Thymus (tissue), 14 donors: ENCODE measurements at places on chromosomes 2 and 18. TPM values are rescaled to one million over a fixed set of nuclear protein-coding genes. Genes with fewer than 3 reads are reported as not detected.

RAB6D gene
- 0.21 TPM for polyA plus RNA-seq

SPP2 gene
- polyA plus RNA-seq = 0.11 TPM

- no peak for DNase-seq
Measured at GRCh38 chr2:238994876-238995275, 147.0 kb downstream of the TWIST2 start.

DNA sequence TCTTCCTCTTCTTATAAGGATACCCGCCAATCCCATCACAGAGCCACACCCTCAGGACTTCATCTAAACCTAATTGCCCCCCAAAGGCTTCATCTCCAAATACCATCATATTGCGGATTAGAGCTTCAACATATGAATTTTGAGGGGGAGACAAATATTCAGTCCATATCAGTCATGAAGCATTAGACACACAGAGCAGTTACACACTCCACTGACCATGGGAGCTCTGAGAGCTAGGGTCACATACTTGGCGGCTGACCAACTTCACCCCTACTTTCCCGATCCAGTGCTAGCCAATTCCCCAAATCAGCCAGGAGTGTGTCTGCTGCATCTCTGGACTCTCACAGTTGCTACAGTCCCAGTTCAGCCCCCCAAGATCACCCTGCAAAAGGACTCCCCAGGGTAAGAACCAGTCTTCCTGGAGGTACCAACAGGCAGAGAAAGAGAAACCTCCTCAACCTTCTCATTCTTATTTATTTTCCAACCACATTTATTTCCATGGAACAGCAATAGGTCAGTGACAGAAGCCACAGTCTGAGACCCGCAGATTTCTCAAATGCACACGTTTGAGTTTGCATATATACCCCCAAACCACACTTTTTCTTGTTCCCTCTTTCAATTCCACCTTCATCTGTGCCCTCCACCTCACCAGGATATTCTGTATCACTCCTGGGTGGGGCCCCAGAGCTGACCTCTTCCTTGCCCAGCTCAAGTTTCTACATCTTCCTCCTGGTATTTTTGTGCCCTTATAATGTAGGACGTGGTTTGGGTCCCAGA is 33.3 kb downstream of the SPP2 start:
- no peak for DNase-seq

ACSL3 gene
- polyA plus RNA-seq = 32.9 TPM

- no peak for DNase-seq
Measured at GRCh38 chr2:216694082-216694825, 1.1 kb downstream of the IGFBP5 start.

DNA sequence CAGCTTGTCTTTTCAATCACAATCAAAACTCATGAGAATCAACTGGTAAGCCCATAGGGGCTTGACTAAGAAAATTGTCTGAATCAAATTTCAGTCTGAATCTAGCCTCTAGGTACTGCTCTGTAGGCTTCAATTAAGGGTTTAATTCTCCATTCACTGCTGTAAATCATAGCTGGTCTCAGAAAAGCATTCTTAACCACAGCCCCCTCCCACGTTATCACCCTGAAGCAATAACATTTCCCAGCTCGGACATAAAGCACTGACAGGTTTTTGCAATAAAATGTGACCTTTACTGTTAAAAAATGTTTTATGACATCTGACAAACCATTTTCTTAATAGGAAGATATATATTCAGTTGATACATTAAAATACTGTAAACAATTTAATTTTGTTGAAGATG is 55.0 kb downstream of the LRP1B start:
- DNase-seq = no peak

GRCh38 chr2:60527762-60528161 is 25.7 kb downstream of the BCL11A start:
- DNase-seq = no peak

FAM110C gene
- 7.3 TPM for polyA plus RNA-seq

- DNase-seq = no peak
Measured at GRCh38 chr18:74654638-74655037, 57.0 kb downstream of the ZNF407 start.

GRCh38 chr2:7795778-7796563 is 878.8 kb downstream of the RNF144A start:
- DNase-seq = no peak

DNA sequence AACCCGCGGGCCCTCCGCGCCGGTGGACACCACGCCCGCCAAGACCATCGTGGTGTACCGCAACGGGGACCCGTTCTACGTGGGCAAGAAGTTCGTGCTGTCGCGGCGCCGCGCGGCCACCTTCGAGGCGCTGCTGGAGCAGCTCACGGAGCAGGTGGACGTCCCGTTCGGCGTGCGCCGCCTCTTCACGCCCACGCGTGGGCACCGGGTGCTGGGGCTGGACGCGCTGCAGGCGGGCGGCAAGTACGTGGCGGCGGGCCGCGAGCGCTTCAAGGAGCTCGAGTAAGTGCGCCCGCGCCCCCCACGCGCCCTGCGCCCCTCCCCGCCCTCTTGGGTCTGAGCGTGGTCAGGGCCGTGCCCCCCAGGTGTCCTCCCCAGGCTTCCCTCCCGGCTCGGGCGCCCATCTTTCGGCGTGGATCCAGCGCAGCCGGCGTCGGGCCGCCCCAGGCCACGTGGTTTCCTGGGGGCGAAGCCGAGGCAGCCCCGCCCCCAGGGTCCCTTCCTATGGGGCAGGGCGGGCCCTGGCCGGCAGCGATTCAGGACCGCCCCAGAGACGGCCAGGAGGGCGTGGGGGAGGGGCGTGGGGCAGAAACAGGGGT is 481 bp downstream of the DCDC2C start:
- DNase-seq = no peak

DNA sequence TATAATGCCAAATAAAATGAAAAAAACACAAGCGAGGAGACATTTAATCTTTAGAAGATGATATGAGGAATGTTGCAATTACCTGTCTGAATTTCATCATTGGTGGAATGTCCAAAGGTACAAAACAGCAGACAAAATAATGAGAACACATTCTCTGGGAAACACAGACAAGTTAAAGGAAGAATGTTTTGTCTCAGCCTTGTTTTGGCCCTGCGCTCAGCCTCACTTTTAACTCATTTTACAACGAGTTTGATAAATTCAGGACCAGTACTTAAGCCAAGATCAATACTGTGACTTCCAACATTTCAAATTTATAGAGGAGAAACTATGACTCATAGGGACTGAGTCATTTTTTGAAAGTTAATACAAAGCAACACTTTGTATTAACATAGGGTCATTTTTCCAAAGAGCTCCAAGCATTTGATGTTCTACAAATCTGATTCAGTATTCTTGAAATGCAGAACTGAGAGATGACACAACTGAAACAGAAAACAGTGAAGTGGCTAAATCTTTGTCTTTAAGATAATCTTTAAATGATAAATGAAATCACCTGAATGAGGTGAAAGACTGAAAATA is 833.2 kb upstream of the CHAC2 start:
- no peak for DNase-seq

- DNase-seq = no peak
Measured at GRCh38 chr18:63316612-63317555, 2.7 kb downstream of the BCL2 start.

DNA sequence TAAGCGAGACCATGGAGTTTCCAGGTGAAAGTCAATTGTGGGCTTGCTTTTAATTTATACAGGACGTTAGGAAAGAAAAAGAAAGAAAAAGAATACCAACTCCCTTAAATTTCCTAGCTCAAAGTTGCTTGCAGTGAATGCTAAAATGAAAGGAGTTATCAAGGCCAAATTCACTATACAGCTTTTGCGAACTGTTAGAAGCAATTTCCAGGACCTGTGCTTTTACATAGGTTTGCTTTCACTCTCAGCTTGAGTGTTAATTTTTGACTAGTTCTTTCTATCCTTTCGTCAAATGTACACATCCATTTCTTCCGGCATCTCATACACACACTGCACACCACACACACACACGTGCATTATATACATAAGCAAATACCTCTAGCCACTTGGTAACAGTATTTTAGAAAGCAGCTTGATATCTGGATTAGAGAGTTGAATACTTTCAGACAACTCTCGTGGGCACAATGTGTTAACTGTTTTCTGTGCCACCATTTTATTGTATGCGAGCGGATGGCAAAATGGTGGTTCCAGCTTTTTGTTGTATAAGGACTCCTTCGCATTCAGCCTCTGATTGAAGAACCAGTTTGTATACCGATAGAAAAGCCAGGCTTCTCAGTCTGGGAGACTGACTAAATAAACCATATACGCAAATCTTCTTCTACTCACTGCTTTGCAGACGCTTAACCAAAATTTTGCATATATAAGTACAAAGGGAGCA is 381.8 kb downstream of the MTX2 start:
- DNase-seq = no peak
